Right atrium auricular region (tissue), 2 donors: ENCODE measurements at places on chromosomes 6 and 20. TPM values are rescaled to one million over a fixed set of nuclear protein-coding genes. Genes with fewer than 3 reads are reported as not detected.
A peak's percentile ranks its signal among the peaks of the same experiment; 100 is the strongest.

- H3K27ac ChIP-seq: no peak overlapping the region
- no peak overlapping the region for H3K4me3 ChIP-seq
- no peaks in the 10 kb centered on the region for H3K27me3 ChIP-seq
- H3K36me3 ChIP-seq: no peaks in the 10 kb centered on the region
- no peak for DNase-seq
Observed at GRCh38 chr6:121666814-121667213, 231.4 kb downstream of the GJA1 start.

GRCh38 chr6:16595514-16596120, 165.6 kb downstream of the ATXN1 start:
- no peaks in the 10 kb centered on the region for H3K27me3 ChIP-seq
- H3K27ac ChIP-seq: no peak overlapping the region
- H3K4me1 ChIP-seq: no peaks in the 10 kb centered on the region
- DNase-seq: no peak
- no peaks in the 10 kb centered on the region for H3K36me3 ChIP-seq

GRCh38 chr20:21570285-21570992, 56.6 kb upstream of the NKX2-2 start:
- H3K4me1 ChIP-seq: no peaks in the 10 kb centered on the region
- H3K36me3 ChIP-seq: no peaks in the 10 kb centered on the region
- no peaks in the 10 kb centered on the region for H3K27me3 ChIP-seq
- H3K27ac ChIP-seq: no peak overlapping the region

- H3K27ac ChIP-seq: no peak overlapping the region
- DNase-seq: no peak
- H3K36me3 ChIP-seq: no peaks in the 10 kb centered on the region
- no peak overlapping the region for H3K4me3 ChIP-seq
Observed at GRCh38 chr6:64103480-64103879, 467.9 kb downstream of the PHF3 start.

DNA sequence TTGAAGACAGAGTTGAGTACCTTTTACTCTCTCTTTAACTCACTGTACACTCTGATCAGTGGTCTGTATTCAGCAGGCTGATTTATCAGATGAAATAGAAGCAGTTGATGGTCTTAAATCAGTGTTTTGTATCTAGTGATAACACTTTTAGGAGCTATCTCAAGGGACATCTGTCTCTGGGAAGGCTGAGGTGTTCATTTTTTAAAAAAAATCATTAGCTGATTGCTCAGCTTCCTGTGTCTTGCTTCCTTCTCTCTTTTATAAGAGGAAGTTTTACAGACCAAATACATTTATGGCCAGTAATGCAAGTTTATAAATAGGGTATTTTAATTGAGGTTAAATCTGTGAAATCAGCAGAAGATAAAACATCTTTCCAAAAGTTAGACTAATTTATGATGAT, 12.0 kb upstream of the CCDC170 start:
- no peak overlapping the region for H3K4me3 ChIP-seq
- H3K27me3 ChIP-seq: no peaks in the 10 kb centered on the region
- no peaks in the 10 kb centered on the region for H3K36me3 ChIP-seq
- H3K27ac ChIP-seq: no peak overlapping the region
- no peak for DNase-seq

GRCh38 chr6:148758492-148758891, 11.7 kb downstream of the UST start:
- H3K4me3 ChIP-seq: no peak overlapping the region
- DNase-seq: no peak
- no peaks in the 10 kb centered on the region for H3K4me1 ChIP-seq
- no peaks in the 10 kb centered on the region for H3K36me3 ChIP-seq
- H3K27ac ChIP-seq: no peak overlapping the region

GRCh38 chr6:24223115-24223919, 97.3 kb downstream of the NRSN1 start:
- H3K4me1 ChIP-seq: no peaks in the 10 kb centered on the region
- DNase-seq: no peak

- no peaks in the 10 kb centered on the region for H3K36me3 ChIP-seq
- H3K27ac ChIP-seq: no peak overlapping the region
- H3K4me3 ChIP-seq: no peak overlapping the region
- no peaks in the 10 kb centered on the region for H3K27me3 ChIP-seq
Observed at GRCh38 chr6:156269751-156270369, 507.3 kb upstream of the ARID1B start.

DNA sequence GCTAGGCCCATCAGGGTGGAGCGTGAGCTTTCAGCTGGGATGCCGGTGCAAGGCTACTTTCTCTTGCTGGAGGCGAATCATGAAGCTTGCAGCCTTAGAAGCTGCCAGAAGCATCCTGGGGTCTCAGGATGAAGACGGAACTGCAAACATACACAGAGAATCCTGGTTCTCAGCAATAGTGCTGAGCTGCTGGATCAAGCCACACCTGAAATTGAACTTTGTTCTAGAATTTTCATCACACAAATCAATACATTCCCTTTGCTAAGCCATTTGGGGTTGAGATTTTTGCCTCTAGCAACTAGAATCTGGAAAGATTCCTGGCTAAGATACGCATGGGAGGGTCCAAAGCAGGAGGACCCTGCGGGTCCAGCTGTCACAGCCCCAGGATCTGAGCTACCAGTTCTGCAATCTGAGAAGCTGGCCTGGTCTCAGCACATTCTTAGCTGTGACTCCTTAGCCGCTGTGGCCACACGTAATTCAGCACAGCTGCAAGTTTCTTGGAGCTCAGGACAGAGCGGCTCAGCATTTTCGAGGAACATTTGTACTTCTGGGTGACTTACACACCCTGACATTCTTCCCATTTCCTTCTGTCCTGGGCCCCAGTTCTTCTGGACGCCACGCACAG, 6.6 kb upstream of the ARFGAP1 start:
- no peak for DNase-seq
- H3K4me3 ChIP-seq: no peak overlapping the region

The DEFB132 gene
- total RNA-seq: not detected

The TRIM27 gene
- 28.5 TPM for total RNA-seq

- H3K36me3 ChIP-seq: no peaks in the 10 kb centered on the region
- H3K27ac ChIP-seq: no peak overlapping the region
- no peaks in the 10 kb centered on the region for H3K4me1 ChIP-seq
- no peak for DNase-seq
- no peak overlapping the region for H3K4me3 ChIP-seq
Observed at GRCh38 chr6:148200781-148201180, 141.9 kb upstream of the SASH1 start.

The EIF2S2 gene
- total RNA-seq: 35.1 TPM

The MYL9 gene
- 558 TPM for total RNA-seq

The LBP gene
- 2.3 TPM for total RNA-seq

DNA sequence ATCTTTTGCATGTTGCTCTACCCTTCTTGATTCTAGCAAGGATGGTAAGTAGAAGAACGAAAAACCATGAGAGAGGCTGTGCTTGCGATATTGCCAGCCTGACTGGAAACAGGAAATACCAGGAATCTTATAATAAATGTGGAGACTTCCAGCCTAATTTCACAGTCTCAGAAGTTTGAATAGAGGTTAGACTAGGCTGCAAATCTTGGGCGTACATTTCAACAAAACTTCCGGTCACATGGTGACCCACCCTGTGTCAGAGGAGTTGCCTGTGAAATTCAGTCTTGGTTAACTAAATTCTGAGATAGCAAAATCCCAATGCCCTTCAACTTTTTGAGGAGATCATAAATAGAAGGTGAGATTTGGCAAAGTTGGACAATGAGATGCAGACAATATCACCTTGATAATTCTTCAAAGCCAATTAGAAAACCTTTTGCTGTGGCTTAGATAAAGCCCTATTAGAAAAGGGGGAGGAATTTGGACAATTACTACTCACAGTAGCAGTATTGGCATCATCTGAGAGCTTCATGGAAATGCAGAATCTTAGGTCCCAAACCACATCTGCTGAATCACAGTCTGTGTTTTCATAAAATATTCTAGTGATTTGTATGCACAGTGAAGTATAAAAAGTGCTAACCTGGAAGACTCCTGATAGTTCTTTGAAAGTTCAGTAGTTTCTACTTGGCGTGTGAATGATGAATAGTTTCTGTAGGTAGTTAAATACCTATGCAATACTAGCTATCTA, 262.0 kb upstream of the JAG1 start:
- H3K36me3 ChIP-seq: no peaks in the 10 kb centered on the region
- no peaks in the 10 kb centered on the region for H3K4me1 ChIP-seq
- no peak for DNase-seq
- no peak overlapping the region for H3K4me3 ChIP-seq
- H3K27me3 ChIP-seq: no peaks in the 10 kb centered on the region

DNA sequence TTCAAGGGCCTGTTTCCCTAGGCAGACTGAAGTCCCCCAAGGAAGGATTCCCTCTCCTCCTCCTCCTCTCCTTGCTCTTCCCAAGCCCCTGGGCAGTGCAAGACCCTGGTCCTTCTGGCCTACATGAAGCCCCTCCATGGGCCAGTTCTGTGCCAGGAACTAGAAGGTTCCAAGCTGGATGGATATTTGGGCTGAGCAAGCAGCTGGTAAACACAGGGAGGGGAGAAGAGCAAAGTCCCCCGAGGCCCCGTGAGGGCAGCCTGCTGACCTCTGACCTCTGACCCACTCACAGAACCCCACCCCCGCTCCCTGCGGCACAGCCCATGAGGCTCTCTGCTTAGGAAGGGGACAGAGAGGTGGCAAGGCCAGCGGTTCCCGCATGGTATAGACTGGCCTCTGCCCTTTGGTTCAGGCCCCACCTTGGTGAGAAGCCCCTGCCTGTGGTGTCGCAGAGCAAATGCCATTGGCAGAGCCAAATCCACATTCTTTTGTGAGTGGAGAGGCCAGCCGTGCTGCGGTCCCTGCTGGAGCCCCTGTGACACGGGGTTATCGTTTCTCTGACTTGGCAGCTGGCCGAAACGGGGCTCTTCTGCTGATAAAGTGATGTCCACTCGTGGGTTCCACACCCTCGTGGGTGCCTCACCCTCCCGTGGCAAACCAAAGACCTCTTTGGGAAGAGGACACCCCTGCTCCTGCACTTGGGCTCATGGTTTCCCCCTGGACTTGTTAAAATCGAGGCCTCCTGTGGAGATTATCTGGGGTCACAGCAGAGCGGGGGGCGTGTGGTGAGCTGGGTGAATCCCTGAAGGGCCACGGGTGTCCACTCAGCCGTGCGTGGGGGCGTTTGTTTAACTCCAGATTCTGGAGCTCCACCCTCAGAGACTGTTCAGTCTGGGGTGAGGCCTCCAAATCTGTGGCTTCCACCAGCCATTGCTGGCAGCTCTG, 2.1 kb upstream of the CHRNA4 start:
- no peak overlapping the region for H3K27ac ChIP-seq
- H3K36me3 ChIP-seq: no peaks in the 10 kb centered on the region
- peaks cover 19% of the 10 kb centered on the region for H3K4me1 ChIP-seq
- DNase-seq: no peak
- peaks cover 8% of the 10 kb centered on the region for H3K27me3 ChIP-seq

- no peak overlapping the region for H3K4me3 ChIP-seq
- H3K27me3 ChIP-seq: peaks cover 28% of the 10 kb centered on the region
- no peak overlapping the region for H3K27ac ChIP-seq
- peak; percentile 51 for DNase-seq
- H3K36me3 ChIP-seq: no peaks in the 10 kb centered on the region
Observed at GRCh38 chr6:149939909-149940671, 1.7 kb upstream of the ULBP2 start.

The TFAP2D gene
- not detected for total RNA-seq

The PRDM13 gene
- total RNA-seq: not detected

The HCRTR2 gene
- not detected for total RNA-seq

The OPN5 gene
- not detected for total RNA-seq

The GNRH2 gene
- total RNA-seq: not detected

The LTB gene
- not detected for total RNA-seq

DNA sequence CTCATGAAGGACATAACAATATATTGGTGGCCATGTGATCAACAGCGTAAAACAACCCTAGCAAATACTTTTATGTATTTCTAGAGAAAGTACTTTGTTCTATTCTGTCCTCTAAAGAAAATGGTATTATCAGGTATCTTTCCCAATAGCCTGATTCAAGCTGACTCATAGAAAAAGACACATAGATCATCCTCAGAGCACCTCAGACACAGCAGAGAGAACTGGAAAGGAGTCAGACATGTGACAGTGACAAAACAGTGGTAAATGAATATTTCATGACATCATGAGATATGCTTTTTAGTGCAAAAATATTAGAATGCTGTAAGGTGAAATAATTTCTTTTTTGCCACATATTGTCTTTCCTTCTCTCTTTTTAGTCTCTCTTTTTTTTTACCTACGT, 1355.0 kb upstream of the MAP3K7 start:
- no peaks in the 10 kb centered on the region for H3K27me3 ChIP-seq
- DNase-seq: no peak
- no peaks in the 10 kb centered on the region for H3K4me1 ChIP-seq
- H3K27ac ChIP-seq: no peak overlapping the region
- H3K4me3 ChIP-seq: no peak overlapping the region
- H3K36me3 ChIP-seq: no peaks in the 10 kb centered on the region

- H3K4me3 ChIP-seq: no peak overlapping the region
- H3K27ac ChIP-seq: no peak overlapping the region
- no peaks in the 10 kb centered on the region for H3K36me3 ChIP-seq
- DNase-seq: no peak
- H3K4me1 ChIP-seq: no peaks in the 10 kb centered on the region
- no peaks in the 10 kb centered on the region for H3K27me3 ChIP-seq
Observed at GRCh38 chr6:68038815-68039408, 596.2 kb upstream of the ADGRB3 start.

DNA sequence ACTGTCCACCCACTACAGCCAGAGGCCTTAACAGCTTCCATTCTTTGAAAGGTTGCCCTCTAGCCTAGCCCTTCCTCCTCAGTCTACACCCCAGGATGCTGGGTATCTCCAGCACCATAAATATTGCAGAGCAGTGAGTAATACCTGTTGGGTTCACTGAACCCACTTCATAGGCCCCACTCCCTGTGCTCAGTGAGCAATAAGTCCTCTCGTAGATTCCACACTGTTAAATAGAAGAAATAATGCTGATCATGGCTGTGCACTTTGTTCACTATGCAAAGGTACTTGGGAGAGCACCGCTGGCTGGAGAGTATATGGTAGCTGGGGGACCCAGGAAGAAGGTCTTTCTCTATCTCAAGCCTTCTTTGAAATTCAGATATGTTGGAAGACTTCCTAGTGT, 87.3 kb downstream of the RSPH3 start:
- no peak for DNase-seq
- H3K27me3 ChIP-seq: no peaks in the 10 kb centered on the region
- no peaks in the 10 kb centered on the region for H3K36me3 ChIP-seq
- no peak overlapping the region for H3K4me3 ChIP-seq
- H3K4me1 ChIP-seq: no peaks in the 10 kb centered on the region
- no peak overlapping the region for H3K27ac ChIP-seq

- H3K27ac ChIP-seq: no peak overlapping the region
- H3K4me1 ChIP-seq: no peaks in the 10 kb centered on the region
- no peak overlapping the region for H3K4me3 ChIP-seq
- H3K36me3 ChIP-seq: no peaks in the 10 kb centered on the region
Observed at GRCh38 chr6:150846641-150847040, 18.9 kb upstream of the MTHFD1L start.

- H3K4me3 ChIP-seq: no peak overlapping the region
- no peak overlapping the region for H3K27ac ChIP-seq
- no peaks in the 10 kb centered on the region for H3K36me3 ChIP-seq
- H3K4me1 ChIP-seq: no peaks in the 10 kb centered on the region
- no peak for DNase-seq
Observed at GRCh38 chr20:39089029-39089428, 126.9 kb downstream of the DHX35 start.

The SPATA25 gene
- 1.4 TPM for total RNA-seq
